ENCODE measurements at places on chromosomes 11 and 22.

GRCh38 chr11:64322925-64323260 lies 5.0 kb downstream of the PRDX5 start:
- DNase-seq, result no peak

DNA sequence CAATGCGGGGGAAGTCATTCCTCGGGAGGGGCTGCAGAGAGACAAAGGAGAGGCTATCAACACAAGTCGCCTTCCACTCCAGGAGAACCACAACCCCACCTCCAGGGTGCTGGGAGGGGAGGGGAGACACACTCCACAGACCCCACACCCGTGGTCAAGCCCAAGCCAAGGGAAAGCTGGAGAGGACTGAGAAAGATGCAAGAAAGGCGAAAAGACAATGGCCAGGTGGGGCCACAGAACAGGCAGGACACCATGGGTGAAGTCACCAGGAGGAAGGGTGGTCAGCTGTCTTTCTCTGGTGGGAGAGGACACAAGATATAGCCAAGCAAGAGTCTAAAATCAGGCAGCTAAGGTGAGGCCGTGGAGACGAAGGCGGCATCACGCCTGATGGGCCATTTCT lies 16.0 kb downstream of the HDHD5 start:
- DNase-seq, result no peak

GRCh38 chr11:109196016-109196415 lies 226.0 kb upstream of the C11orf87 start:
- DNase-seq, result no peak

- DNase-seq, result peak; percentile 86
These were observed 2.5 kb upstream of the RCOR2 start for GRCh38 chr11:63919267-63920125.

- peak; percentile 64 for DNase-seq
These were observed 1.5 kb downstream of the CASTOR1 start for GRCh38 chr22:30287648-30288418.

DNA sequence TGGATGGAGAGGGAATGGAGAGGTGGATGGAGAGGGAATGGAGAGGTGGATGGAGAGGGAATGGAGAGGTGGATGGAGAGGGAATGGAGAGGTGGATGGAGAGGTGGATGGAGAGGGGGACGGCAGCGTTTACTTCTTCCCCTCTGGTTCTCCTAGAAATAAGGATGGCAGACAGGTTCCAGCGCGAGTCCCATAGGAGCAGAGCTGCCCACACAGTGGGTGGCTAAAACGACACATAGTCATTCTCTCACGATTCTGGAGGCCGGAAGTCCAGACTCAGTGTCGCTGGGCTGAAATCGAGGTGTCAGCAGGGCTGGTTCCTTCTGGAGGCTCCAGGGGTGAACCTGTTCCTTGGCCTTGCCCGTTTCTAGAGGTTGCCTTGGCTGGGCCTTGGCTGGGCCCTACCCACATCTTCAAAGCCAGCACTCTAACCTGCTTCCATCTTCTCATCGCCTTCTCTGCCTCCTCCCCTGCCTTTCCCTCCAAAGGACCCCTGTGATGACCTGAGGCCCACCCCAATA lies 12.7 kb upstream of the CTSD start:
- no peak for DNase-seq

GRCh38 chr11:1387961-1388762 lies 1.6 kb upstream of the BRSK2 start:
- no peak for DNase-seq

GRCh38 chr22:23521441-23522113 lies 58.5 kb downstream of the IGLL1 start:
- DNase-seq, result peak; percentile 92

- DNase-seq, result no peak
These were observed 590.5 kb downstream of the ETS1 start for GRCh38 chr11:127996825-127997224.

DNA sequence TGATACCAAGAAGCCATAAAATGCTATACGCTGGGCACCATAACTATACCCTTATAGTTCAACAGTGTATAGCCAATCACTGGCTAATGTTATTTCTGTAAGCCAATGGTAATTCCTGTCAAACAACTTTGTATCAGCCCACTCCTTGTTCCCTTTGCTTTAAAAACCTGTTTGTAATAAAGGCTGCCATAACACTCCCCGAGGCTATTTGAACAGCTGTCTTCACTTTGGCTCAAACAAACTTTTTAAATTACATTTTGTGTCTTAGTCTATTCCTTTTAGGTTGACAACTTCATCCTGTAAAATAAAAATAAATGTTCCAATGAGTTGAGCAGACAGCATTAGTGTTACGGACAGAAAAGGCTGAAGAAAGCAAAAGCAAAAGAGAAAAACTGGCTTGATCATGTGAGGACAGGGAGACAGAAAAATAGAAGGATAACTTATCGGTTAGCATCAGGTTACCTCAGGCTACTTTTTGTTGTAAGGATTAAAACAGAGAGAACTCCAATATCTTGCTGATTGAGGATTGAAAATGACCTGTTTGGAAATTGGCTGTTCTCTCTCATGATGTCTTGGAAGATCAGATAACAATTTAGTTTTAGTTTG lies 95.0 kb downstream of the AASDHPPT start:
- DNase-seq, result no peak

- DNase-seq, result no peak
These were observed 67.7 kb downstream of the TMPRSS5 start for GRCh38 chr11:113638376-113638775.

DNA sequence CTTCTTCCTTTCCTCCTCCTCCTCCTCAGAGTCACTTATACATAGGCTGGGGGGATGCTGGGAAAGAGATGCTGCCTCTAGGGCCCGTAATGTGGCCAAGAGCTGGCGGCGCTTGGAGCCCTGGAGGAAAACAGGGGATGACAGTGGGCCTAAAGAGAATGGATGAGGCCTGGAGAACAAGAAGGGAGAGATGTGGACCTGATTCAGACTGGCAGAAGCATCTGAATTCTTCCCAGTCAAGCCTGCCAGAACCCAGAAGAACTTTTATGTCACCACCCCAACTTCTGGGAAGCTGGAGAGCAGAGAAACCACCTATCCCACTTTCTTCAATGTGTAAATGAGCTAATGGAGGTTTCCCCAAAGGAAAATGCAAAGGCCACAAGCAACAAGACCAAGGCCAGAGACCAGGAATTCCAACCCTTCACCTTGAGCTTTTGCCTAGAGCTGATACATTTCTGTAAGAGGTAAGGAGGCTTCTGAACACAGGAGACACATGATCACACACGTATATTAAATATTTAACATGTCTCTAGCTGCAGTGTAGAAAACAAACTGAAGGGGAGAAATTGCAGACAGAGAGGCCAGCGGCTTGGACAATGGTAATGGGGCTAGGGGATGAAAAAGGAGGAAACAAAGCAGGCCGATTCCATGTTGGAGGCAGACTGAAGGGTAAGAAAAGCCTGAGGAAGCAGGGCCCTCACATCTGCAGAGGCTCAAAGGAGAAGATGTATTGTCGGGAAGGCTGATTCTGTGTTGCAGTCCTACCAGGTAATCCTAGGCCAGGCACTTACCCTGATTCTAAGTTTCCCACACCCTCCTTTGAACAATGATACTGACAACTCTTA lies 1.1 kb downstream of the RRP8 start:
- DNase-seq, result no peak

- DNase-seq, result no peak
These were observed 5.3 kb downstream of the BDNF start for GRCh38 chr11:27694992-27695391.

GRCh38 chr22:40055143-40055883 lies 60.6 kb downstream of the FAM83F start:
- DNase-seq, result peak; percentile 50

GRCh38 chr22:42962295-42963230 lies 52.4 kb downstream of the PACSIN2 start:
- peak; percentile 93 for DNase-seq

DNA sequence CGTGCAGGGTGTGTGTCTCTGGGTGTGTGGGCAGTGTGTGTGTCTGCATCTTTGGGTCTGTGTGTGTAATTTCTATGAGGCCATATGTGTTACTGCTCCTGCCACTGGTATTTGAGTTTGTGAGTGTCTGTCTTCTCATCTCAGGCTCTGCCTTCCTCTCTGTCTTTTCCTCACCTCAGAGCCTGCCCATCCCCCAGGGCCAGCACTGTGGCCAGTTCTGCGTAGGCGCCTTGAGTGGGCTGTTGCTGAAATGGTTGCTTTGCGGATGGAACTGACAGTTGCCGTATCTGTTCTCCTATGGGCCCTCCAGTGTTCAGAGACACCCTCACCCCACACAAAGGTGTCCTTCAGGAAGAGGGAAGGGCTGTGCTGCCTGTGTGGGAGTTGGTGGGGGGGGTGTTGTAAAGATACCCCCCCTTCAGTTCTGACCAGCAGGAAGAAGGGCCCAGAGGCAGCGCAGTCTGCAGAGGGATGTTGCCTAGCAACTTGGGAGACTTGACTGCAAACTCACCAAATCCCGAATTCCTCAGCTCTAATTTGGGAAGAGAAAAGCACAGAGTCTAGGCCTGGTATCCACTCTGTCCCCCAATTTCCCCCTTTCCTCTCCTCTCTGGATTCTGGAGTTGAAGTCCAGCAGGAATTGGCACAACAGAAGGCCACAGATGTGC lies 2.0 kb upstream of the NRGN start:
- DNase-seq, result no peak

GRCh38 chr11:99268886-99269285 lies 248.1 kb downstream of the CNTN5 start:
- no peak for DNase-seq

GRCh38 chr22:46010951-46011626 lies 34.1 kb upstream of the WNT7B start:
- no peak for DNase-seq

DNA sequence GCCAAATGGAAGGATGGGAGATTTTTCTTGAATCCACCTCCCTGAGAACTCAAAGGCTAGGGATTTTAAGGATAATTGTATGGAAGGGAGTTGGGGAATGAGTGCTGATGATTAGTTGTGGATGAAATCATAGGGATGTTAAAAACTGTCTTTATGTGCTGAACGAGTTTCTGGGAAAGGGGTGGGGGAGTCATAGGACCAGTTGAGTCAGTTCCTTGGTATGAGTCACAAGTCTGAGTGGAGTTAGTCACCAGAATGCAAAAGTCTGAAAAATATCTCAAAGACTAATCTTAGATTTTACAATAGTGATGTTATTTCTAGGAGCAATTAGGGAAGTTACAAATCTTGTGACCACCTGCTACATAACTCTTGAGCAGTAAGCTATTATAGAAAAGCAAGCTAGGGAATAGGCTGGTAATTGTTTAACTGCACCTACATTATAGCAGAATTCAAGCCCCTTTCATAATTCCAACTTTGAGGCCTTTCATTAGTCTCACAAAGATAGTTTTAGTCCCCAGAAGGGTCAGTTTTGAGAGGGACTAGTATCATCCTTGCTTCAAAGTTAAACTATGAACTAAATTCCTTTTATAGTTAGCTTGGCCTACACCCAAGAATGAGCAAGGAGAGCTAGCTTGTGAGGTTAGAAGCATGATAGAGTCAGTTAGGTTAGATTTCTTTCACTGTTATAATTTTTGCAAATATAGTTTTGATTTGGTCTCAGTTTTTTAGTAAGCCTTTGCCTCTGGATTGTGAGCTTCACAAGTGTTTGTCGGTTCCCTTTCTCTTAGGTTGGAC lies 668.0 kb downstream of the ETS1 start:
- no peak for DNase-seq

- no peak for DNase-seq
These were observed 612 bp downstream of the ASPHD2 start for GRCh38 chr22:26429458-26430286.

All from large intestine (tissue), 12 donors.